ENCODE measurements at places on chromosomes 2 and 18. TPM values are rescaled to one million over a fixed set of nuclear protein-coding genes. Genes with fewer than 3 reads are reported as not detected.

PLGLB1 gene
- total RNA-seq, result 0.26 TPM

MALL gene
- total RNA-seq, result 44.5 TPM

ASXL3 gene
- total RNA-seq, result 0.13 TPM

CFAP53 gene
- total RNA-seq, result 0.37 TPM

PROKR1 gene
- under 0.01 TPM for total RNA-seq

DPP10 gene
- not detected for total RNA-seq

INHBB gene
- total RNA-seq, result 0.12 TPM

TCF7L1 gene
- 2.0 TPM for total RNA-seq

AAMP gene
- total RNA-seq, result 138 TPM

Data from aortic smooth muscle cell (primary cell).